Cerebellar nuclear complex (tissue), 1 donor: ENCODE measurements at places on chromosomes 11 and 22.

- DNase-seq, result peak; percentile 49
Measured at GRCh38 chr11:8917157-8917825, 6.3 kb downstream of the AKIP1 start.

GRCh38 chr11:122439866-122440810 lies 215.4 kb upstream of the UBASH3B start:
- no peak for DNase-seq

- no peak for DNase-seq
Measured at GRCh38 chr11:134071766-134072402, 3.0 kb downstream of the JAM3 start.

DNA sequence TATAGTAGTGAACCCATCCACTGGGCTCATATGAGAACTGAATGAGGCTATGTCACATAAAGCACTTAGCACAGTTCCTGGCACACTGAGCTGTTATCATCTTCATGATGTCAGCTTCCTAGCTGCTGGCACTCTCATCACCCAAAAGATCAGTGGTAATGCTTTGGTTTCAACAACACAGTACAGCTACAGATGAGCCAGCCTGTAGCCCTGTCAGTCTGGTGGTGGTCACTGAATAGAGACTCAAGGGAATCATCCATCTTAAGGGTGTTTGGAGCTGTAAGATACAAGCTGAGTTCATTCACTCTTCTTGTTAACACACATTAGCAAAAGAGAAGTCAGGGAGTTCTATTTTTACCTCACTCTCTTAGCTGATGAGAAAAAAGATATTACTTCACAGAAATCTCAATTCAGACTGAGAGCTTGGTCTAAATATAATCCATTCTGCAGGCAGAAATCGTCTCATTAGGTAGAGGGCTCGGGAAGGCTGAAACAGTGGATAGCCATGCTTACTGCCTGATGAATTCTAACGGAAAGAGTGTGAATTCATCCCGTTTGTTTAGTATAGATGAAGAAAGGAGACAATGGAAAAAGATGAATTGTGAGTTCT lies 6.3 kb upstream of the SLC1A2 start:
- DNase-seq, result no peak

DNA sequence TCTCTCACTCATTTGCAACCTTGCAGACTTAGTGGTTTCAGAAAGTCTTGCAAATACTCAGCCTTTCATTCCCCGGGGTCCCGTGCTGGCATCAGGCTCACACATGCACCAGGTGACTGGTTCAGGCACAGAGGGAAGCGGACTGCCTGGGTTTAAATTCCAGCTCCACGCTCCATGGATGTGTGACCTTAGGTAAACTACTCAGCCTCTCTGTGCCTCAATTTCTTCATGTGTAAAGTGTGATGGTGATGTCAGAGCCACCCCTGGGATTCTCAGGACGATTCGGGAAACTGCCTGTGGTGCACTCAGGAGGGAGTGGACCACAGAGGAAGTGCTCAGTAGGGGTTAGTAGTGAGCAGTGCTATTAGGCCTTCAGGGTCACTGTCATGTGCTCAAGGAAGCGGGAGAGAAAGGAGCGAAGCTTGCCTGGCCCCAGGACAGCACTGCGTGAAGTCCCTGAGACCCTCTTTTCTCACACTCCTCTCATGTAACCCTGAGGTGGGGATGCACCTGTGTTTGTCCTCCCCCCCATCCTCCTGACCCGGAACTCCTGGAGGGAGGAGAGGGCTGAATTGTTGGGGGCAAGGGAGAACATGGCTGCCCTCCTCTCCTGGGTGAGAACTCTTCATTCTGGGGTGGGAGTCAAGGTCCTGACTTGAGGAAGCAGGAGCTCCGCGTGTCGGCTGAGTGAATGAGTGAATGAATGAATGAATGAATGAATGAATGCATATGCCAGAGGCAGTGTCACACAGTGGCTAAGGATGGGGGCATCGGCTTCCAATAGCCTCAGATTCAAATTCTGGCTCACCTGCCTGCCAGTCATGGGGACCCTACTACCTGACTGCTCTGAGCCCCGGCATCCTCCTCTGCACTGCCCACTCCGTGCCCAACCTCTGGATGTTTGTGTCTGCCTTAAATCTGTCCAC lies 14.4 kb upstream of the UPK3A start:
- DNase-seq, result no peak

DNA sequence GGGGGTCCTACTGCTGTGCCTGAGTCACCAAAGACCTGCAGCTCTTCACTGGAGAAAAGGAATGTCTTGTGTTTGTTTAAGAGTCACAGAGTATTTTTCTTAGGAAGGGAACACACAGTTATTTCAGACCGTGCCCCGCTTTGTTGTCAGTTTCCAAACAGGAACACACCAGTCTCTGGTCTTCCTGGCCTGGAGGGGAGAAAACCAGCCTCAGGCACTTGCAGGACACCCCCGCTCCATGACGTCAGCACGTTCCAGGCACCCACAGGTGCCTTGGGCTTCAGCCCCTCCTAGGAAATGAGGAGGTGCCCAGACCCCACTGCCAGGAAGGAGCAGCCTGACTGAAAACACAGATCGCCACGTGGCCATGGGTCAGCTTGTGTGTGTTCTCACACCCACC lies 5.4 kb downstream of the DEAF1 start:
- DNase-seq, result no peak

- DNase-seq, result no peak
Measured at GRCh38 chr11:2209900-2210321, 38.3 kb upstream of the TH start.

DNA sequence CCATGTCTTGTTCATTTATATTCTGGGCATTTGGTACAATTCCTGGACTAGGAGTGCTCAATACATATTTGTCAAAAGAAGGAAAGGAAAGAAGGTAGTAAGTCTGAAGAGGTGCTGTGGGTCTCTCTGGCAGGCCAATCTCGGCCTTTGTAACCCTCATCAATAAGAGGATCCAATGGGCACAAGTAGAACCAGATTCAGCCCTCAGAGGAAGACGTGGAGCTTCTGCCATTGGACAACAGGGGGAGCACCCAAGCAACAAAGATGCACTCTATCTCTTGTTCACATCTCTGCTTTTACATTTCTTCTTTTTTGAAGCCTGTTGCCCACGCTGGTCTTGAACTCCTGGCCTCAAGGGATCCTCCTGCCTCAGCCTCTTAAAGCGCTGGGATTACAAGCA lies 2.2 kb upstream of the VPS11 start:
- DNase-seq, result no peak

DNA sequence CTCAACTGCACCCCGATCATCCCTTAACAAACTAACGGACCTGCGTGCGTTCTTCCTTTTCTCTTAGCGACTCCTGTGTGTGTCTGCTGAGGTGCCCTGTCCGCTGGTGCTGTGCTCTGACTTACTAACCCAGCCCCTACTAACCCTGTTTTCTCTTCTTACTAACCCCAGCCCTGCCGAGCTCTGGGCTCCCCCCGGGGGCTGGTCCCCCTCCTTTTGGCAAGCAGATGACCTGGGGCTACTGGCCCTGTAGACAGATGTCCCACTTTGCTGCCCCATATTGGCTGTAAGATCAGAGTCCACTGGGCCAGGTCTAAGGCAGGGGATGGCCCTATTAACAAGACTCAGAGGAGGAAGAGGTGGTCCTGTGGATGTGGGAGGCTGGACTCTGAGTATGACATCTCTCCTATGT lies 14.7 kb downstream of the MIAT start:
- DNase-seq, result no peak

GRCh38 chr11:79019975-79020374 lies 420.9 kb downstream of the TENM4 start:
- DNase-seq, result no peak

DNA sequence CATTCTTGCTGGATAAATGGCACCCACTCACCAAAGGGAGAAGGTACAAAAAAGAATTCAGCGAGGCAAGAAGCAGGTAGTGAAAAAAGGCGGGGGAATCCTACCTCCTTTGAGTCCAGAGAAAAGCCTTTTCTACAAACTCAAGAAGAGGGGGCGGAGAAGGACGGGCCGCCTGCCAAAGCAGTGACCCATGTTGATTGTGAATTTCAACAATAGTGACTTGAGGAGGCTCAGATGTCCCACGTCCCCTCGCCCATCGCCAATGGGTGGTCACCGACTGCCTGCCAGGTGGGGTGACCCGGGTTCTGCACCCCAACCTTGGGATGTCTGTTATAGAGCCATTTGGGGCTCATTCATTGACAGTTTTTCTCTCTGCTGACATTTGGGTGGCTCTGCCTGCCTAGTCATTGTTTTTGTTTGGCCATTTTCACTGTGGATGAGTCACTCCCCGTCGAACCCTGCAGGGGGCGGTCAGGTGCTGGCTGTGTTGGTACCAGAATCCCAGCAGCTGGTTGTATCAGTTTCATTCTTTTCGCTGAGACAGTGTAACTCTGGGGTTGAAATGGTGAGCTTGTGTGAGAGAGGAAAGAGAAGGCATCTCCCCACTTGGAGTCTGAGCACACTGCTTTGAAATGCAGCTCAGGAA lies 163.4 kb upstream of the NCAM1 start:
- DNase-seq, result no peak

DNA sequence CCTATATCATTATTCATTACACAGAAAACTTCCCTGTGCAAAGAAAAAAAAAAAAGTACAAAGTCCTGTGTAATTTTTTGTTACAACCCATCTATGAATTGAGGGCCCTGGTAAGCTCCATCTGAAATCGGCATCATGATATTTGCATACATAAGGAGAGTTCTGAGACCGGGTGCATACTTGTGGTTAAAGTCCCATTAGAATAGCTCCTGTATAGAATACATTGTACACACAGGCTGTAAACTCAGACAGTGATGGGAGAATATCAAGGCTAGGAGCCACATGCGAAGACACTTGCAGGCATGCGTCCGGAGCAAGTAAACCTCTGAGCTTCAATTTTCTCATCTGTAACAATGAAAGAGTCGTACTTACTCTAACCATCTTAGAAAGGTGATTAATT lies 353.2 kb downstream of the ETS1 start:
- DNase-seq, result no peak

- DNase-seq, result no peak
Measured at GRCh38 chr11:445765-446588, 4.1 kb upstream of the PTDSS2 start.

- DNase-seq, result no peak
Measured at GRCh38 chr11:68160100-68160695, 39.0 kb upstream of the CHKA start.

GRCh38 chr11:1988667-1989317 lies 8.8 kb downstream of the H19 start:
- DNase-seq, result no peak

DNA sequence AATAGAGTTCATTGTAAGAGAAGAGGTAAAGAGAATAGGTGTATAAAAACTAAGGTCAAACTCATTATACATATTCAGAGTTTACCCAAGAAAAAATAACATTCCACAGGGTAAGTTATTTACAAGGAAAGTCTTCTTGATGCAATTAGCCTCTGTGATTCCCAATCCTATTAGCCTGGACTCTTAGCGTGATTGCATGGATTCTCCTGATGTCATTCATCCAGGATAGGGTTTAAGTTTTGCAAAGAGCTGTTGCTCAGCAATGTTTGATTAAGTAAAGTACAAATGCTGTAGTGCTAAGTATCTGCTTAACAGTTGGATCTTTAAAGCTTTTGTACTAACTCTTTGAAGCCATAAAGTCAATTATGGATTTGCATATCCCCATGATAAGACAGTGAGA lies 767.8 kb upstream of the LUZP2 start:
- DNase-seq, result no peak

DNA sequence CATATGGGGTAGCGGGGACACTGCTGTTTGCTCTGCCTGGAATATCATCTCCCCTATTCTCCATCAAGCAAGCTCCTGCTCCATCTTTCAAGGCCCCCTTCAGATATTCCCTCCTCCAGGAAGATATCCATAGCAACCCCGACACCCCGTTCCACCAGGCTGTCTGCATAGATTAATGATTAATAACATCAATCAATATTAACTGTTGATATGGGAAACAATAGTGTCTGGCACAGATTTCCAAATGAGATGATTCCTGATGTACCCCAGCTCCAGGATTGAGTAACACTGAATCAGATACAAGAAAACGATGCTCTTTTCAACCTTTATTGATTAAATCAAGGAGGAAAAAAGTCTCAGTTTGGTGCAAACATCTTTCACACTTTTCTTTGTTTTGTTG lies 7.5 kb upstream of the TPST2 start:
- no peak for DNase-seq

DNA sequence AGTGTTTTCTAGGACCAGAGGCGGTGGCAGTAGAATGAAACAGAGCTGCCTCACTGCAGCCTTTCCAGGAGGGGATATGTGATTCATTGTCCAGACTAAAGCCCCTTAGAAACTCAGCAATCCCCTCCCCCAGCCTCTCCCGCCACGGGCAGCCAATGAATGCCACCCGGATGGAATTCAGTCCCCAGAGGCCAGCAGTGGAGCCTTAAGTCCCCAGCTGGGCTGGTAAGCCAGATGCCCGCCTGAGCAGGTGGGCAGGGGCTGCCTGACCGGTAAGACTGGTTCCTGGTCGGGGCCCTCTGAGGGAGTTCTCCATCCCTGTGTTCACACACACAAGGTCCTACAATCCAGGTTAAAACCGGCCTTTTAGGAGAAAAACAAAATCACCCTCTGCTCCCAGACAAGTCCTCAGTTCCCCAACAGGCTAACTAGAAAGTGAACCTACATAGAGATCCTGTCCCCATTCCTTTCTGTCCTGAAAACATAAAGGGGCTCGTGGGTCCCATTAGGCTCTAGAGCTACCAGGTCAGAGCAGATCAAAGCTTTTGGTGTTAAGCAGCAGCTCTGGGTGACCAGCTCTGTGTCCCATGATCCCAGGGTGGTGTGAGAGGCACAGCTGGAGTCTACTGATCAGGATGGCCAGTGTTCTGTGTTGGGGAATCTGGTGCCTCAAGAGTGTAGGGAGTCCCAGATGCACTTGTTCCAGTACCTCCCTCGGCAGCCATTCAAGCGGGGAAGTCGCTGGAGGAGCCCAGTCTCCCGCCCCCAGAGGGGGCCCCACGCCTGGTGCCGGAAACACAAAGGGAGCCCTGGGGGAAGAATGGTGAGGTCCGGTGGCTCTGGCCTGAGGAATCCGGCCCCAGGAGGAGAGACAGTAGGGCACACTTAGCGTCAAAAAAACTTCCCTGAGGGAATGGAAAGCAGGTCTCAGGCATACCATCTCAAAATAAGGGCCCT lies 2.6 kb downstream of the PATZ1 start:
- DNase-seq, result no peak

DNA sequence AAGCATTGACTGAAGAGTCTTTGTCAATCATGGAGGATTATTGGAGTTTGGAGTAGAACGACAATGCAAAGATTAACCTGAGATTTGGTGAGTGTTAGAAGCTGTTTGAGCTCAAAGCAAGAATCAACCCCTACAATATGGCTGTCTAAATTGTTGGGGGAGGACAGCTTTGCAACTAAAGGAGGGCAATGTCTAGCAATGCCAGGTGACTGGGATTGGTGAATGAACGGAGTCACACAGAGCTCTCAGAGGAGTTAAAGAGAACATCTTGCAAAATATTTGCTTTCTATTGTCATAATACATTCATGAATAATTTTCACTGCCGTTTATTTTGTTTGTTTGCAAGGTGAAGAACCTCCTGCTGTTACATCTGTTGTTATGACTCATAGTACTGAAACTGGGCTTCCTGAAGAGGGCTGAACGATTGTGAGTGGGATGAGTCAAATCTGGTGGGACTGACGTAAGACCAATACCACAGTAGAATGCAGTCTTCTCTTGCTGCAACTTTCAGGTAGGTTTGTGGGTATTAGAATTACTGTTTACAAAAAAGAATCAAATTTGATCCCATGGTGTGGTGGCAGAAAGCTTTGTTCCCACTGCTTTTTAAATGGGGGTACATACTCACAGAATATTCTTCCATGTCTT lies 281.9 kb downstream of the CADM1 start:
- DNase-seq, result no peak
